ENCODE measurements at places on chromosomes 12 and 14.

DNA sequence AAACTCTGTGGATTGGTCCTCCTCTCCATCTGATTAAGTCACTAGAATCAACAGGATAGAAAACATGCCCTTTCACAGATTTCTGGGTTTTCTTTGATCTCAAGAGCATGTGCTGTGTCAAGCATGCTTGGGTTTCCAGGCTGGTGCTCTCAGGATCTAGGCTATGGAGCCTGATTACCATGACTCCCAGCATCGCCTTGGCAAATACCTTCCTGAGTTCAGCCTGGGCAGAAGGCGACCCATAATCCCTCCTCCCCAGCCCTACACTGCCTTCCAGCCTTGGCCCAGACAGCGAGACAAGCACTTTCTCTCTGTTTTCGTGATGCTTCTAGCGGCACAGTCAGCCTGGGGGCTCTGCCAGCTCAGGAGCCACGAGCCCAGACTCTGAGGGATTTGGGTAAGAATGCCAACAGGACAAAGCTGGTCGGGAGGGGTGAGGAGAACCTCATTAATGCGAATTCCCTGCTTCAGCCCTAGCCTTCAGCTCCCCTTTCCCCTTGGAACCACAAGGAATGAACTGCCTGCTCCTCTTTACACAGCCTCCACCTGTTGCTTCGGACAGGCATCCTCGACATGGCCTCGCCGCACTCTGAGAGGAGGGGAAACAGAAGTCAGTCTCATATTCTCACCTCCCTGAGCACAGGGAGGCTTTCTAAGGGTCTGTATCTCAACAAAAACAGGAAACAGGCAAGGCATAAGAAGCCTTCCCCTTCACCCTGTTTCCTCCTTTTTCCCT is 227.1 kb downstream of the MSRB3 start:
- no peak for DNase-seq

DNA sequence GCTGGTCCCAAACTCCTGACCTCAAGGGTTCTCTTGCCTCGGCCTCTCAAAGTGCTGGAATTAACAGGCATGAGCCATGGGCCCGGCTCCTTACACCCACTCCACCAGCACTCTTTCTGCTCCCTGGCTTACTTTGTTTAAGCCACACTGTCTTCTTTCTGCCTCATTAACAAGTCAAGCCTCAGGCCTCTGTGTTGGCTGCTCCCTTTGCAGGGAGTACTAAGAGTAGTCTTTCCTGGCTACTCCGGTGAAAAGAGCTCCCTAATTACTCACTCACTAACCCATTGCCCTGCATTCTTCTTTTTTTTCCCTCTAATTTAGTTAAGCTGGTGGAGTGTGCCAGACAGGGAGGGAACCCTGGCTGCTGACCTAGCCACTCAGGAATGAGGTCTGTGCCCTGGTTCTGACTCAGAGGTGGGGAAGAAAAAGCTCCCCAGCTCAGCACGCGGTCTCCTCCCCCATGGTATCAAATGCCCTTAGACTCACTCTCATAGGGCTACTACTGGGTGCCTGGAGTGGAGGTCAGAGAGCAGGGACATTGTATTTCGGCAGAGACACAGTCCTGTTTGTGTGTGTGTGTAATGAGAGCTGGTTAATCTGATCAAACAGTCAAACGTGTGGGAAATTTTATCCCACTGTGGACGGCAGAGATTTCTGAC is 19.8 kb downstream of the GALNT6 start:
- peak; percentile 95 for DNase-seq

DNA sequence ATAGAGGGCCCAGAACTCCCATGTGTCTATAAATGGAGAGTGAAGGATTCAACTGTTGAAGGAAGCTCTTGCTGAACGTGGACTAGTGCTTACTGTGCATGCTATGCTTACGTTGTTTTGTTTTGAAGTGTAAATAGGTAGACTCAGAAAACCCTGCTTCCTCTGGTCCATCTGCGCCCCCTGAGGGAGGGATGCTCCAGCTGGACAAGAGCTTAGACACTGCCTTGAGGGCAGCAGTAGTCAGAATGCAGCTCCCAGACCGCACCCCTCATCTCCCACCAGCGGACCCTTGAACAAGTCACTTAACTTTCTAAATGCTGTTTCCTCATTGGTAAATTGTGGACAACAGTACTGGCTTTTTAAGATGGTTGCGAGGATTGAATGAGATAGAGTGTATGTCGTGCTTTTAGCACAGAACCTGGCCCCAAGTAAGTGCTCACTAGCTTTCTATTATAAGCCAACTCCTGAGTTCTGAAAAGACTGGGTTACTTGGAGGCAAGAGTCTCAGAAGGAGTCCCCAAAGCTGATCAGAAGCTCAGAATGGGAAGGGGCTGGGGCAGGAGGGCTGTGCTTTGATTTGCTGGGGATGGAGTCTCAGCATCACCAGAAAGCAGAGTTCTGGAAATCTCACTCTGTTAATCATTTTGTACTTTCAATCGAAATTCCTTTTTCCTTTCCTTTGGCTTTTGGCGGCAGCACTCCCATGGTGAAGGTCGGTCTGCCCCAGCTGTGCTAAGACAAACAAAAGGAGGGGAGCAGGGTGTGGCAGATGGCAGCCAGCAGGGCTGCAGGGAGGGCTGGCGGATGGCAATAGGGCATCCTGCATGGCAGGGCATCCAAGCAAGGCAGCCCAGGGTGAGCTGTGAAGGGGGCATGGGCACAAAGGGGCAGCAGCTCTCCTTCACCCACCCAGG is 15.6 kb downstream of the AGAP2 start:
- no peak for DNase-seq

- DNase-seq: peak; percentile 87
These were observed 107.7 kb downstream of the ARF6 start for GRCh38 chr14:50000380-50001150.

GRCh38 chr14:81797315-81797714 is 263.7 kb upstream of the SEL1L start:
- DNase-seq: no peak

GRCh38 chr12:27236498-27236897 is 7.6 kb upstream of the STK38L start:
- DNase-seq: peak; percentile 29

DNA sequence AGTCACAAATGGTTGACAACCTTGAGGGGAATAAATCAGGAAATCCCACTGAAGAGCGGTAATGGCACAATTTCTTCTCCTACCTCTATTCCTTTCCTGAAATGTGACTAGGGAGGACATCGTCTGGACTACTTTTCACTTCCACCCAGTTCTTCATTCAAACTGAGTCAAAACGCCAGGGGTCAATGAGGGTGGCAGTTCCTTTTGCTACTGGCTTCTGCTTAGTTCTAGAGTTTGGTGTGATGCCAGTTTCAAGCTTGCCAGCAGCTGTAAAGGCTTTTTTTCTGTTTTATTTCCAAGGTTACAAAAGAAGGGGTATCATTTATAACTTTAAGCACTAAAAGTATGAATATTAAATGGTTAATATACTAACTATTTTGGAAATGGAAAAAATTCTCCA is 286.5 kb downstream of the SOX5 start:
- no peak for DNase-seq

DNA sequence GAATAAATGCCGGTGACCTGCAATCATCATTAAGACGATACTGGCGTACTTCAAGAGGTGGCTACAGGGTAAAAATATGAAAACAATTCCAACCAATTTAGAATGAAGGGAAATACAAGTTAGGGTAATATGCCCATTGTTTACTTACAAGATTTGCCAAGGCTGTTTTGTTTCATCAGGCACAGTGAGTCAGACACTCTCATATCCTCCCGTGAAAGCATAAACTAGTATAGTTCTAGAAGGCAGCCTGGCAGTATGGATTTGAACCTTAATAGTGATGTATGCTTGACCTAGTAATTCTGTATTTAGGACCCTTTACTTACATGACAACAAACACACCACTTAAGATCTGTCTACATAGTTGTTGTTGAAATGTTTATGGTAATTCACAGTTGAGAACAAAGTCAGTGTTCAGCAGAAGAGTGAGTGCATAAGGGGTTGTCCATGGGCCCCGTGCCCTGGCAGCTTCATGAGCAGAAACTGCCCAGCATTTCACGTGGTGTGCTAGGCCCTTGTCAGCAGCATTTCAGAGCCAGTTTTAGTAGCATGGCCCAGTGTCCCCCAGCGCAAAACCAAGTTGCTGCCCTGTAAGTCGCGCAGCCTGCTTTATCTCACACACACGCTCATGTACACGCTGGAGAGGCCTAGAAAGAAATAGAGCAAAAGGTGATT is 80.8 kb downstream of the EP400 start:
- DNase-seq: no peak

DNA sequence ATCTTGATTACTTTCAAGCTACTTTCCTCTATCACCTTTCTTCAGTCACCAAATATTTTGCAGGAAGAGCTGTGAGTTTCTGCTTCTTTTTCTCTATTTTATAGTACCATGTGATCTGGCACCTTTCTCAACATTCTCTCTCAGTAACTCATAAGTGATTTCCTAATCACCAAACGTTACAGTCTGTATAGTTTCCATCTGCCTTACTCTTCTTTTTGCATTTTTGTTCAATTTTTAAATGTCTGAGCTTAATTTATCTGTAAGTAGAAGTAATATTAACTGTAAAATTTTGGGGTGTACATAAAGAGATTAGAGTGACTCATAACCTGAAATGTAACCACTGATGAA is 422.1 kb upstream of the SYT1 start:
- DNase-seq: no peak

Data from mammary epithelial cell (primary cell).